ENCODE measurements at places on chromosomes 1 and 21.

DNA sequence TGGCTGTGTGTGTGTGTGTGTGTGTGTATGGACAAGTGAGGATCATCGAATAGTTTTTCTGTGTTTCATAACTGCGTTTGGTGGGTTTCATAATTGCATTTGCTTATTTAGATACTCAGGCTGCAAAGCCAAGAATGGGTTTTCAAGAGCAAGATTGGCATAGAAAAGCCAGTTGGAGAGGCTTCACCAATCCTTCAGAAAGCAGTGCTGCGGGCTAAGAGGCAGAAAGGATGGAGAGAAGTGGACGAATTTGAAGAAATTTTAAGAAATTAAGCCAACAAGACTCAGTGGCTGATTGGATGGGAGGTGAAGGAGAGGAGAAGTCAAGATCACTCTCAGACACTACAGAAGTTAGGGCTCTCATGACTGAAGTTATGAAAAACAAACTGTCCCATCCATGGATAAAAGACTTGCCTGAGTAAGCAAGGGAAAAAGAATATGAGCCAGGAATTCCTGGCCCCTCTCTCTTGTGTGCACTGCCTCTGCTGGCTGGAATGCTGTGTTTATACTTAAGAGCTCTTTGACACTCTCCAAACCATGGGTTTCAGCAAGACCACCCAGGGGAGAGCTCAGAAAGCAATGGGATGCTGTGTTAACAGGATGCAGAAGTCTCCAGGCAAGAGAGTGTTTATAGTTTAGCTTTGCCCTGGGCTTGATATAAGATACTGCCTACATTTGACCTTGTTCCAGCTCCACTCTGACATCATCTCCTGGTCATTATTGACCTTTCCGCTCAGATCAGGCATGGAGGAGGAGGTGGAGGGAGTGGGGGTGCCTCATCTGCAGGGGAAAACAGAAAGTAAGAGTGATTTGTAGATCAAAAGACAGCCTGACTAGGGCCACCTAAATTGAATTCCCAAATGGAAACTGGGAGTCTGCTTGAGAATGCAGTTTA lies 232.0 kb upstream of the PLXNA2 start:
- DNase-seq = no peak

GRCh38 chr1:39385067-39385988 lies 106.1 kb upstream of the BMP8A start:
- DNase-seq = no peak

DNA sequence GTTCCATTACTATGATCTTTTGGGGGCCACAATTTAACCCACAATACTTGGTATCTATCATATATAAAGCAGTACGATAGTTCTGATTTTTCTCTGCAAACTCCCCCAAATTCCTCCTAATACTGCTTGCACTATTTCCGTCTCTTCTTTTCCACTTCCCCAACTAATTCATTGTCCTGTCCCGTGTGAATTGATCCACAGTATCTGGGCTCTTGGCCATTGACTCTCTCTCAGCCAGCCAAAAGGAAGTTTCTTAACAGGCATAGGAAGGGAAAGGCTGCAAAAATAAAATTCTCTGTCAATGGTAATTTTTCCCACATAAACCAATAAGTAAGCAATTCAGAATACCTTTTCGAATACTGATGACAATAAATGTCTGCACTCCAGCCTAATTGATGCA lies 91.7 kb upstream of the DSCAM start:
- no peak for DNase-seq

DNA sequence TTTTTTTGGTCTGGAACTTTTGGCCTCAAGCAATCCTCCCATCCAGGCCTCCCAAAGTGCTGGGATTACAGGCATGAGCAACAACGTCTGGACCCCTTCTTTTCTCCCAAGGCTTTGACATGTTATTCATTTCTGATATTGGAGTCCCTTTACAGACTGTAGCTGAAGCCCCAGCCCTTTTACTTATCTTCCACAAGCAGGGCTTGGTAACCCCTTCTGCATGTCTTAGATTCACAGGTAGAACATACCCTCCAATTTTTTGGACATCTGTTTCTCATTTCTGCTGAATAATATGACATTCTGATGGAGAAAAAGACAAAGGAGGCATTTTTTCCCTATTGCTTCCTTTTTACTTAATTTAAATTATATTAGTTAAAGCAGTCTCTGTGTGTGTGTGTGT lies 39.2 kb upstream of the RGS21 start:
- no peak for DNase-seq

GRCh38 chr1:111517469-111518225 lies 14.2 kb upstream of the ADORA3 start:
- DNase-seq = no peak

DNA sequence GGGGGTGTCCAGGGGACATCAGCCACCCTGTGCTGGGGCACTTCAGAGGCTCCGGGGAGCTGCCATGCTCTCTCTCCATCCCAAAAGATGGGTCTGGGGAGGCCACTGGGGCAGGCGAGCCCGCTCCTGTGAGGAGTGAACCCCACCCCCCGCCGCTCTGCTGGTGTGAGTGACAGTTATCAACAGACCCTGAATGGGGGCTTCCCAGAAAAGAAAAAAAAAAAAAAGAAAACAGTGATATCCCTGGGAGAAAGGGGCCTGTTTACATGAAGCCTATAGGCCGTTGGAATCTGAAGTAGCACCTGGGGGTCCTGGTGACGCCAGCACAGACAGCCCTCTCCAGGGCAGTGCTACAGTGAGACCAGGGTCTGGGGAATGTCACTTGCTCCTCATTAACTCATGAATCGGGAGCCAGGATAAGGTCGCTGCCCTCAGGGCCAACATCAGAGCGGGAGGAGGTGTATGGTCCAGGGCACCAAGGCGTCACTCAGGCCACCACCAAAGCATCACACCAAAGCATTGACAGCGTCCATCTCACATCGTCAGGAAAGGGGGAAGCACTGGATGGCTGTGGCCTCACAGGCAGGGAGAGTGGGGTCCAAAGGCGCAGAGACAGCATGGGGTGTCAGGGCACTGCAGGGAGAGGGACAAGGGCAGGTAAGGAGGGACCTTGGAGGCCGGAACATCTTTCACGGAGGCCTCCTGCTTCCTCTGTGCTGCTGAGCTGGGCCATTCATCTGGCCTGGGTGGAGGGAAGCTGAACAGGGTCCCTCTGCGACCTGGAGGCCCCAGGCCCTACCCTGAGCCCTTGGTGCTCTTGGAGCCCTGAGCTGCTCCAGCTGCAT lies 8.4 kb upstream of the NPHP4 start:
- no peak for DNase-seq

GRCh38 chr1:152481869-152482664 lies 28.5 kb upstream of the LCE5A start:
- DNase-seq = no peak

DNA sequence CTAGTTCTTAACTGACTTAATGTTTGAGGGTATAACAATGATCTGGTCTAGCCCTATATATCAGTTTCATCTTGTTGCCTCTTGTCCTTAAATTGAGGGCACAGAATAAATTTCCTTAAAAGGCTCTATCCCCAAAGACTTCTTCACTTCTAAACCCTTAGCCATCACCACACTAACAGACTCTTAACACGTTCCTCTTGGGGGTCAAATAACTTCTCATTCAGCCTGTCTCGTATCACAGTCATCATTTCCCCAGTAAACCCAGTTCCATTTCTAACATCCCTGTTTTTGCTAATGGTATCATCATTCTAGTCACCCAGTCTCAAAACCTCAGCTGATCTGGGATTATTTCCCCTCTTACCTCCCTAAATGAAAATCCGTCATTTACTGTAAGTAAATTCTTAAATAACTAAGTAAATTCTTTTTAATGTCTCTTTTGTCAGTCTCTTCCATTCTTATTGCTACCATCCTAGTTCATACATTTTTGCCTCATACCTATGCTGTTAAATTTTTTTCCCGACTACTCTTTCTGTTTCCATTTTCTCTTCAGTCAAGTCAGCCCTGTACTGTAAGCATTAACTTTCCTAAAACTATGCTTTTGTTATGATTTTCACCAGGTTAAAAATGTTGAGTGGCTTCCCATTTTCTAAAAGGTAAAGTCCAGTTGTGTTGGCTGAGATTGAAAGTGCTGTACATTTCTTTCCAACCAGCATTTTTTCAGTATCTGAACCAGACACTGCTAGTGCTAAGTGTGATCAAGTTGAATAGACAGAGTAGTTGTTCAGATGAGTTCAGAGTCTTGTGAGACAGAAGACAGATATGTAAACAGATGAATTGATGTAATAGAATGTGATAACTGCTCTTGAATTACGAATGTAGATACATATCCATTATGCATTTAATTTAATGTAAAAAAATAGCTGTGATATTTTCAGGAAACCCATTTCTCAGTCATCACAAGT lies 6.9 kb downstream of the CTTNBP2NL start:
- DNase-seq = no peak

- no peak for DNase-seq
These were observed 14.1 kb downstream of the HENMT1 start for GRCh38 chr1:108646648-108647269.

DNA sequence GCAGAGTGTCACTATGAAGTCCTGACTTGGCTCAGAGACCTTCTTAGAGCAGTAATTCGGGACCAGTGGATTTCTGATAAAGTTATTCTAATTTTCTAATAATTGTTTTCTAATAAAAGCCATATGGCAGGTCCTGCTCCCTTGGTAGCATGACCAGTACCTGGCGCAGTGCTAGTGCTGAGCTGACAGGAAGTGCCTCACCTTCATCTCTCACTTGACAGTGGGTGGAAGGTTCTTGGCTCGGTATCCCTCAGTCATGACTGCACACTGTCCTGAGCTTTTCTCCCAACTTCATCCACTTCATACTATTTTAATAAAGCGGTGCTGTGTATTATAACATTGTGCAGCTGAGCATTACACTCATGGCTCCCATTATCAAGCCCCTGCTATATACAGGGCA lies 14.1 kb downstream of the VANGL1 start:
- DNase-seq = no peak

GRCh38 chr1:234658138-234658537 lies 48.2 kb upstream of the IRF2BP2 start:
- DNase-seq = peak; percentile 31

DNA sequence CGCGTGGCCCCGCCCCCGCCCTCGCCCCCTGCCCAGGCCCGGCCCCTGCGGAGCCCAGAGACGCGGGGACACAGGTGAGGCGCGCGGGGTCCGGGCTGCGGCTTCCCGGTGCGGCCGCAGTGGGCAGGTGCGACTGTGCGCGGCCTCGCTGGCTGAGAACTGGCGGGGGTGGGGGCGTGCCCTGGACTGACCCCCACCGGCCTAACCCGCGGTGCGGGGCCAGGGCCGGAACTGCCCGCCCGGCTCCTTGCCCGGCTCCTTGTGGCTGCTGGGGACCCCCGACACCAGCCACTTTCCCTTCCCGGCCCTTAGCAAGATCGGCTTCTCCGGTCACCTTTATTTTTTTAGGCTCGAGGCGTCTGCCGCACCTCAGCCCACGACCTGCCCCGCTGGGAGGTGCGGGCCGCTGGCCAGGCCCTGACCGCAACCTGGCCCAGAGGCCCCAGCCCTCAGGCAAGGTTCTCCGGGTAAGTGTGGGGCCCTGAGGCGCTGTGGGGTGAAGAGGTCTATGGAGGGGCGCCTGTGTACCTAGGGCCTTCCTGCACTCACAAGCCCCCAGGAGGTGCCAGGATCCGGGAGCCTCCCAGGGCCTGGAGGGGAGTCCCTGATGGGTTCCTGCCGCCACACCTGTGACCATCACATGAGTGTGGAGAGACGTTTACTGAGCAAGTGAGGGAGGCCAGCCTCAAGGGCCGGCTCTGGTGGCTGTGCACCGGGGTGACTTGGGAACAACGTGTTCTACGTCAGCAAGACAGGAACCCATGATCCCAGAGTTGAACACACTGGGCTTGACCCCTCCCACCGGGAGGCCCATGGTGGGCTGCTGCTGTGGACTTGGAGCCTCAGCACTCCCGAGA lies at the start of gene SMIM1:
Gene SMIM1, plus strand, starts transcription at position 35 of the 857 bp plus-strand sequence. CDS start 2,625 bp downstream, outside the sequence.
- no peak for DNase-seq

GRCh38 chr1:1939296-1940122 lies 20.4 kb upstream of the TMEM52 start:
- DNase-seq = no peak

- no peak for DNase-seq
These were observed 57.0 kb upstream of the NEK2 start for GRCh38 chr1:211732293-211732980.

DNA sequence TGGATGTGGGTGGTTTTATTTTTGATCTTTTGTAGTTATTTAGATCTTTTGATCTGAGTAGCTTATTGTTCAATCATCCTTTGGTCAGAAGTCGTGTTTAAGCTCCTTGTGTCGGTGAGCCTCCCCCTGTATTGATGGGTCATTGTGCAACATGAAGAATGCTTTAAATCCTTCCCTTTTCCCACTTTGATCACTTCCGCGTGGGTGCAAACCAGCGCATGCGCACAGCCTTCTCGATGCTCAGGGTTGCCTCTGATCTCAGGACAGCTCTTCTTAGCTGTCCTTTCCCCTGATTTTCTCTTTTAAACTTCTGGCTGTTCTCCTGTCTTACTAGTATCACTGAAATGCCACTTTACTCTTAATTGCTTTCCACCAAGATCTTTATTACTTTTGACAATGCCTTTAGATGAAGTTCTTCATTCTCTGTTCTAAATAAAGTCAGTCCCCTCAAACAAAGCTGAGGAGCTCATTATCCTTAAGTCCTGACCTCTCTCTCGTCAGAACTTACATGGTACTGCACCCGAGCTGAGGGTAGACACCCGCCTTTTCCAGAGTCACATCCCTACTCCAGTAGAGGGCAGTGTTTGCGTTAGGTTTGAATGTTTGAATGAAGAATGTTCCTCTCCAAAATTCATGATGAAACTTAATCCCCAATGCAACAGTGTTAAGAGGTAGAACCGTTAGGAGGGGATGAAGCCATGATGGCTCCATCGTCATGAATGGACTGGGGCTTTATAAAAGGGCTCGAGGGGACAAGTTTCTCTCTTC lies 547.9 kb upstream of the TMPRSS15 start:
- DNase-seq = peak; percentile 15

- DNase-seq = no peak
These were observed 93.8 kb downstream of the SYT2 start for GRCh38 chr1:202616355-202616915.

DNA sequence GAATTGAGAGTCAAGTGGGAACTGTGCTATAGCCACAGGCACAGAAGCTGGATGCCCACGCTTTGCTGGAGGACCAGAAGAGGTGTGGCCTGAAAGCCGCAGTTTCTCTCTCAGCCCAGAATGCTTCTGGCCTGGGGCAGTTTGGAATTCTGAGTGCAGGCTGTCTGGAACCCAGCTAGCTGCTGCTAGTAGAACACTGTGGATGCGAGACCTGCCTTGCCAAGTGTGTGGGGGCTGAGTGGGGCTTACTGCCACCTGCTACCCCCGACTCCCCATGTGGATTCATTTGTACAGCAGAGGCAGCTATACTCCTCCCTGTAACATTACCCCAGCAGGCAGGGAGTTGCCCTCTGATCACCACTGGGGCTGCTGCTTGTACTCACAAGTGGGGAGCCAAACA lies 12.2 kb downstream of the ADAMTS1 start:
- DNase-seq = no peak

Measured in H54 (cell line).